ENCODE measurements at places on chromosomes 5 and 9.

- no peak for DNase-seq
These were observed 63.4 kb upstream of the ADAMTS2 start for GRCh38 chr5:179408611-179409010.

DNA sequence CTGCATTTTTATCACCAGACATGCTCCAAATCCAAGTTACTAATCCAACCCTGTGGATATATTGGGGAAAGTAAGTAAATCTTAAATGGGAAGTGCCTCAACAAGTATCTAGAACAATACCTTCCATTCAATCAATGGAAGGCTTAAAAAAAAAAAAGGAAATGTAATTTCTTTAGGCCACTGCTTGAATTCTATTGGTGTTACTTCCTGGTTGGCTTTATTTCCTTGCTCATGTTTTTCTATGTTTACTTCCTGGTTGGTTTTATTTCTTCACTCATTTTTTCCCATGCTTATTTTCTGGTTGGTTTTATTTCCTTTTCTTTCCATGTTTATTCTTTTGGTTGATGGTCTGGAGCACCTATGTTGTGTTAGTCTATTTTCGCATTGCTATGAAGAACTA, 363.9 kb downstream of the KDM4C start:
- DNase-seq: no peak

GRCh38 chr9:127368852-127369402, 28.0 kb upstream of the SLC2A8 start:
- no peak for DNase-seq

DNA sequence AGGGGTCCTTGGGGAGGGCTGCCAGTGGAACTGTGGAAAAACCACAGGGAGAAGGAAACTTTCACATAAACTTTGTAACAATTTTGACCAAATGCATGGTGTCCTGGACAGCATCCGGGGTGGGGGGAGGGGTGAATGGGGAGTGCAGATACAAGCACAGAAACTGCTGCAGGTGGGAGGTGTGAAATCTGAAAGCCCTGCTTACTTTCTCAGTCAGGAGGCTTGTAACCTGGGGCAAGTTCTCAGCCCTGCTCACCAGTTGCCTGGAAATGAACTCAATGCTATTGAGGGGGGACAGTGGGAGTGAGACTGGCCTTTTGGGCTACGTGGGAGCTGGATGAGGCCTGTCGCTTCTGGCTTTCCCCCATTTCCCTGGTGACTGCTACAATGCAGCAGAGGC, 694.5 kb upstream of the ZNF608 start:
- no peak for DNase-seq

- no peak for DNase-seq
These were observed 3.6 kb upstream of the TSPAN17 start for GRCh38 chr5:176643491-176644219.

GRCh38 chr9:112572416-112572815, 85.8 kb downstream of the KIAA1958 start:
- DNase-seq: no peak

DNA sequence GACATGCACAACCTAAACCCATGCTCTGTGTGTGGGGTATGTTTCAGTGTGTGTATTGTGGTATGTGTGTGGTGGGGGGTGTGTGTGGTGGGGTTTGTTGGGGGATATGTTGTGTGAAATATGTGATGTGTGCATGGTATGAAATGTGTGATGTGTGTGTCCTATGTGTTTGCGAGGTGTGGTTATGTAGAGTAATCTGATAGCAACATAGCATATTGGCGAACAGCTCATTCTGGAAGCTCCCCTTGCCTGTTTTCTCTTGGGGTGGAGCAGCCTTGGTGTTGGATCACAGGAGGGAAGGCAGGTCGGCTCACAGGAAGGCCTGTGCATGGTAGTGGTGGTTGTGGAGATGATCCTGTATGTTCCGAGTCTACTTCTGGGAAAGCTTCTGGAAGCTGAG, 35.4 kb upstream of the PHF2 start:
- DNase-seq: no peak

DNA sequence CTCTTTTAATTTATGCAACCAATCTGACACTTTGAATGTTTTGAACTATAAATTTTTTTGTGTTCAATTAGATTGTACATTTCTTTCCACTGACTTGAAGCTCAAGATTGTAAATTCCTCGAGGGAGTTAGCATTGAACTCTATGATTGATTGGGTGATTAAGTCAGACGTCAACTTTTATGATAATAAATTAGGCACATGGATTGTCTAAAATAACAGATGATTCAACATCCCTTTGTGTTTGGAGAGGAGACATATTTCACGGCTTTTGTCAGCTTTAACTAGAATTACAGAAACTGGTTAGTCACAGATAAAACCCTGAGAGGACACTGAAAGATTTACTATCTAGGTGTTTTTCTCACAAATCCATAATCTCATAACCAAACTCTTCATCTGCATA, 32.7 kb upstream of the TXNDC8 start:
- DNase-seq: peak; percentile 24

- no peak for DNase-seq
These were observed 335.8 kb downstream of the IRX2 start for GRCh38 chr5:2415678-2416077.

- no peak for DNase-seq
These were observed 1.5 kb upstream of the PTGES2 start for GRCh38 chr9:128128836-128129590.
